ENCODE measurements at places on chromosomes 13 and 19.
A peak's percentile ranks its signal among the peaks of the same experiment; 100 is the strongest.

DNA sequence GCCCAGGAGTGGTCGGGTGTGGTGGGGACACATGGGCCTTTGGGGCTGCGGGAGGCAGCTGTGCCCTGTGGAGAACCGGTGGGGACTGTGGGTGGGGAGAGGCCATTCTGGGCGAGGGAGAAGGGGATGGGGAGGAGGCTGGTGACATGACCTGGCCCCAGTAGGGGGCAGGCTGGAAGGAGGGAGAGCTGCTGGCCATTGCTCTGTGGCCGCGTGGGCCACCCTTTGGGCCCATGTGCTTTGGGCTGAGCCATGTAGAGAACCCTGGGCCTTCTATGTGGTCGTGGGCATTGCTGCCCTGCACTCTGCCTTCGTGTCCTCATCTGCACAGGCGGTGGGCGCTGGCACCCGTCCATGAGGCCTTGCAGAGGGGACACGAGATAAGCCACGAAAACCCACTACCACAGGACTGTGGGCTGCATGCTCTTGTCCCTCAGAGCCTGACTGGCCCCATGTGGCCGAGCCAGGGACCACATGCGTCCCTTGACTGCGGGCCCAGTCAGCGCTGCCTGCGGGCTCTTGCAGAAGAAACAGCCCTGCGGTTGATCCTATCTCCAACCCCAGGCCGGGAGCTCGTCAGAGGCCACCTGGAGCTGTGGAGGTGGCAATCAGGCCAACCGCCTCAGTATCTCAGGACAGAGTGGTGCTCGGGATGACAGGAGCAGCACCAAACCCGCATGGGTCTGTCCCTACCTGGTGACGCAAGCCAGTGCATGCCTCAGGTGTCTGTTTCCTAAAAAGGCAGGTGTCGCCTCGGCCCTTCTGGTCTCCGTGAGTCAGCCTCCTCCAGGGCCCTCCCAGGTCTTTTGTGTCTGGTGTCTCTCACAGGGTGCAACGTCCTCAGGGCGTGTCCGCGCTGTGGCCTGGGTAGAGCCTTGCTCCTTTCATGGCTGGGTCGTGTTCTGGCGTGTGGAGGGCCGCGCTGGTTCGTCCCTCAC is 14.3 kb downstream of the FZR1 start:
- no peak for DNase-seq

DNA sequence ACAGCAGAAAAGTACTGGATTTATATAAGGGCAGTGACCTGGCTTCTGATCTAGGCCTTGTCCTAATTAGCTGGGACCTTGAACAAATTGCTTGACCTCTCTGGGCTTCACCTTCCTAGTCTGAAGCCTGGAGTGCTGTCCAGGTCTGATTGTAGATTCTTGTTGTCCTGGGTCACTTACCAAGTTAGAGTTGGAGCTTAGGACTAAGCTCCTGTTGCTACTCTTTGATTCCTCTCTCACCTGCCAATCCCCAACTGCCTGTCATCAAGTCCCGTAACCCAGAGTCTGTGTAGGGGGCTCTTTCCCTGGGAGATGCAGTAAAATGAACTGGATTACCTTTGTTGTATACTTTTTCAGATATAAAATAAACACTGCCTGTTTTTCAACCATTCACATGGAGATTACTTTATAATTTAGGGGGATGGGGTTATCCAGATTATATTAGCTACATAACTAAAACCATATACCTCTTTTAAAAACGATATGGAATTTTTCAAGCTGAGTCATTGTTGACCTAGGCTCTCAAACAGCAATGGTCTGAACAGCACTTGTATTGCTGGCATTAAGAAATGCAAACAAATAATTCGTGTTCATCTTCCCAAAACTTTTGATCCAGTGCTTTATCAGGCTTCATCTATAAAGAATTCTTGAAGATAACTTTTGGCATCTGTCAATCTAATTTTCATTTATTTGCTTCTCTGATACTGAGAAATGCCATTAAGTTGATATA is 5.8 kb downstream of the ARHGAP35 start:
- DNase-seq, result no peak

DNA sequence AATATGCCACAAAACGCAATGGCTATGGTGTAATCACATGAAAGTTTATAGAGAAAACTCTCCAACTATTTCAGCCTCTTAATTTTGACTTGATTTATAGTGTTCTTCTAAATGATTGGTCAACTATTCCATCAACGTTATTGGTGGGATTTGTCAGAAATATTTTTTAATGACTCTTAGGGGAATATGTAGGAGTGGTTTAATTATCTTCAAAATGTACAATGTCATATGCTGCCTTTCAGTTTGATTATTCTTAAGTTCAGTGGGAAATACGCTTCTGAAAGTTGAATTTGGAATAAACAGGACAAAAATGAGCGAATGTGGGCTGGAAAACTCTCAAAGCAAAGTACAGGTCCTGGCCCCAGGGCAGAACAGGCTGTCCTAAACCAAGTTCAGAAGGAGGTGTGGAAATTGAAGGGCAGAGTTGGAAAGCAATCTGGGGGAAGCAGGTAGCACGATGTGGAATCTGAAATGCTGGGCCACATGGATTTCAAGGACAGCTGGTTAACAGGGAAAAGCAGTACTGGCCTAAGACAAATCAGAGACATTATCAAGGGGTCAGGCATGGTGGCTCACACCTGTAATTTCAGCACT is 60.8 kb upstream of the MYCBP2 start:
- no peak for DNase-seq

- DNase-seq, result no peak
Measured at GRCh38 chr19:43760941-43761340, 6.2 kb upstream of the SMG9 start.

DNA sequence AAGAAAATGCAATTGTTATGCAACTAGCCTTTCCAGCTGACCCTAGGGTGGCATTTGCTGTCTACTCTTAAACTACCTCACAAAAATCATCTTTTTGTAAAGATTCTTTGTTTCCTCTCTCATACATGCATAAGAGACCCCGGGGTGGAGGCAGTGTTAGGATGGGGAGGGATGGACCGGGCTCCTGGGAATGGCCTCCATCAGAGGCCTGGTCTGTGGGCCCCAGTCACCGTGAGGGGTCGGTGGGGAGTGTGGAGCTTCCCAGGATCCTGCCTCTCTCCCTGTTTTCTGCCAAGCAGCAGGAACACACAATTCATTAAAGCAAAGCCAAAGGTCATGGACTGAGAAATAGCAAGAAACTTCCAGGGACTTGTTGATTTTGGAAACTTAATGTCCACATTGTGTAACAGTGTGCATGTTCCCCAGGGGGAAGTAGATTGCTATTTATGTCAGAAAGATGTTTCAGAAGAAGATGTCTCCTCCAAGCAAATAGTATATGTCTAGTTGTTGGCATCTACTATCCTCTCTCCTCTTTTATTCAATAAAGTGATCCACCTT is 241.4 kb downstream of the ENOX1 start:
- no peak for DNase-seq

- no peak for DNase-seq
Measured at GRCh38 chr19:591099-591958, 1.6 kb downstream of the HCN2 start.

DNA sequence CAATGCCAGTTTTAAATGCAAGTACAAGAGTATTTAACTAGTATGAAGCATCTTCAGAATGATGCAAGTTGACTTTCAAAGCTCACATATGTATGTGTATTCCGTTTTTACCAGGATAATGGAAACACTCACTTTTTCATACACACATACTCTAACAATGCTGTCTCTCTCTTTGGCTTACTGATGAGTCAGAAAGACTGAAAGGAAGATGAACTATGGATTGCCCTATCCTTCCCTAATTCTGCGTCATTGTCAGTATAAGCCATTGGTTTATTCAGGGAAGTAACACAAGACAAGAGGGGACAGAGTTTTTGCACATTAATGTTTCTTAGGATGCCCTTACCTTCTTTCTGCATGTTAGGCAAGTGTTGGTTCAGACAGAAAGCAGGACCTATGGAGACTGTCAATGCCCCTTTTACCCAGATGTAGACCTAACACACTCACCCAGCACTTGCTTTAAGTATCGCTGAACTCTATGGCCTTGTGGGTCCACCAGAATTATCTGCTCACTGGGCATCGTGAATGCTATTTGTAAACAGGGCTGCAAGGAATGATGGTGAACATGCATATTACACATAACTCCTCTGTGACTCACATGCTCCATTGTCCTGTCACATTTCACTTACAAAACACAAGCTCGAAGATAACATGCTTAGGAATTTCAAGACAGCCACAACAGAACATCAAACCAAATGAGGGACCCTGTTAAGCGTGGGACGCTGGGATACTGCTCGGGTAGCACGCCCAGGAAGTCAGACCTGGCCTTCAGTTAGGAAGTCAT is 10.0 kb upstream of the OXGR1 start:
- DNase-seq, result no peak

DNA sequence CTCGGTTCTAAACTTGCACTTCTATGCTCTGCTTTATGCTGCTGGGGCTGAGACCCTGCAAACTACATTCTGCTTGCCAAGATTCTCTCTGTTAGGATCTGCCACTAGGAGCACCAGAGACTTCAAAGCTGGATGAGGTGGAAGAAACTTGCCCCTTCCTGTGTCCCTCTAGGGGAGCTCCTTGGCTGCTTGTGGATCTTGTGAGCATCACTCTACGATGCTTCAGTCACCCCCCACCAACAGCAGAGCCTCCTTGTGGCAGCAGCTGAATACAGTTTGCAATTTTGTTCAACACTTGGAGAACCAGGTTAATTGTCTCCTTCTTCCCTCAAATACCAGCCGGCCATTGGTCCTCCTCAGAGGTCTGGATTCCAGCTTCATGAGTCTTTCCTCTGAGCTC is 310.6 kb downstream of the FGF14 start:
- peak; percentile 0 for DNase-seq

DNA sequence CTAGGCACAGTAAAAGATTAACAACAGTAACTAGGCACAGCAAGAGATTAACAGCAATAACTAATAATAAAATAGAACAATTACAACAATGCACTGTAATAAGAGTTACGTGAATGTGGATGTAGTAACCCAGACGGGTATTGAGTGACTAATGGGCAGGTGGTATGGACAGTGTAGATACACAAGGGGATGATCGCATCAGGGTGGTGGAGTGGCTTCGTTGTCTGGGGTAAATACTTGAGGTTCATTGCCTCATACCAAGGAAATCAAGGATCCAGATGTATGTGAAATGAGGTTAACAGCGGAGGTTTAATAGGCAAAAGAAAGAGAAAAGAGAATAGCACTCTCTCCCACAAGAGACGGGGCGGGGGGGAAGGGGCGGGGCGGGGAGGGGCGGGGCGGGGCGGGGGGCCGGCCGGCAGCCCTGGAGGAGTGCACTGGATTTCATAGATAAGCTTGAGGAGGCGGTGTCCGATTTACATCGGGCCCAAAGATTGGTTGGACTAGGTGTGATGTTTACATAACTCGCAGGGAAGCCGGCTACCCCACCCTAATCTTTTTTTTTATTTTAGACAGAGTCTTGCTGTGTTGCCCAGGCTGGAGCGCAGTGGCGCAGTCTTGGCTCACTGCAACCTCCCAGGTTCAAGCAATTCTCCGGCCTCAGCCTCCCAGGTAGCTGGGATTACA is 106.3 kb downstream of the KCTD15 start:
- no peak for DNase-seq

DNA sequence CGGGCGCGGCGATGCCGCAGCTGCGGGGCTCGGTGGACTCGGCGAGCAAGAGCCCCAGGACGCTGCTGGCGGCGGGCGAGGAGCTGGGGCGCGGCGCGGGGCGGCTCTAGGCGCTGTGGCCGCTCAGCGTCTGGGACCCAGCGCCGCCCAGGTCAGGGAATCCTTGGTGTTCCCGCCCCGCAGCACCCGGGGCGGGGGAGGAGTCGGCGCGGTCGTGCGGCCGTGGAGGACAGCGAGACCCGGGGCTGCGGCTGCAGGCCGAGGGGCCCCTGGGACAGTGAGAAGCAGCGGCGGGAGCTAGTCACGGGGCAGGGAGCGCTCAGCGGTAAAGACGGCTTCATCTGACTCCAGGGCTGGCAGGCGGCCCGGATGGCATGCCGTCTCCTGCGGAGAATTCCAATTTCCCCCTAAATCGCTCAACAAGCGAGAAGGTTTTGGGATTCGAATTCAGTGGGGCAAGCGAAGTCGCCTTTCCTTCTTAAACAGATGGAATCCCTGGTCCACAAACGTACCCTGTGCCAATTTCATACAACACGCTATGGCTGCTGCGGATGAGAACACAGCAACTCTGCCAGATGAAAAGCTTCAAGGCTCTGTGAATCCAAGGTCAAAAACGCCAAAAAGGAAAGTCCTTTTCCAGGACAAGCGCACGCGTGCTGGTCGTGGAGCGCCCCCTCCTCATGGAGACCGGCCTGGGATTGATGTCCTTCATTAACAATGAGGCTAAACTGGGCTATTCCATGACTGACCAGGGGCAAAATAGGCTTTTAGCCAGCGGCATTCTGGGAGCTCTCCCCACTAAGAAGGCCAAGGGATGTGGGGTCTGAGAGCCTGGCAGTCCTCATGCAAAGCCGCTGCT is 4.2 kb upstream of the ZSCAN4 start:
- no peak for DNase-seq

DNA sequence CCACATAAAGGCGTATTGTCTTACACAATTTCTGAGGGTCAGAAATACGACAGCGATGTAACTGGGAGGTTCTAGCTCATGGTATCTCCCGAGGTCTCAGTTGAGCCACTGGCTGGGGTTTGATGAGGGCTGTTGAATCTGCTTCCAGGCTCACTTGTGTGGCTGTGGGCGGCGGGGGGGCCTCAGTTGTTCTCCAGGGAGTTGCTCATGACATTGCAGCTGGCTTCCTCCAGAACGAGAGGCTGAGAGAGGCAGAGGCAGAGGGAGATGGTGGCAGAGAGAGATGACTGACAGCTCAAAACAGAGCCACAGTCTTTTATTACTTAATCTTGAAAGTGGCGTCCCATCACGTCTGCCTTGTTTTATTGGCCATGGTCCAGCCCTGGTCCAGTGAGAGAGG is 6.2 kb upstream of the NLRP5 start:
- no peak for DNase-seq

- no peak for DNase-seq
Measured at GRCh38 chr13:30832845-30833332, 73.2 kb upstream of the MEDAG start.

GRCh38 chr13:33017323-33017929 is 1.2 kb downstream of the KL start:
- DNase-seq, result no peak

DNA sequence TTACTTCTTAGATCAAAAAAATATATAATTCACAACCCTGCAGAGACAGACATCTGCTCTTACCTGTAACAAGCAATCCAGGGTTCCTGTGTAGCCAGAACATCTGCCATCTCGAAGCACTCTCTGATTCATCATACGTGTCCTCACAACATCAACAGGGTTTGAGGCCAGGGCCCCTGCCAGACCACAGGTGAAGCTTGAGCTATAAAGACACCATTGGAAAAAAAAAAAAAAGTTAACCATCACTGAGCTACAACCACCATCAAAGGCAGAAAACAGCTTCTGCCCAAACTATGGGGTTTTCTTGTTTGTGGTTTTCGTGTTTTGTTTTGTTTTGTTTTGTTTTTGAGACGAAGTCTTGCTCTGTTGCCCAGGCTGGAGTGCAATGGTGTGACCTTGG is 19.3 kb downstream of the SLC25A30 start:
- DNase-seq, result no peak

GRCh38 chr13:43528992-43529391 is 257.8 kb downstream of the ENOX1 start:
- DNase-seq, result no peak

GRCh38 chr13:90299238-90299637 is 1048.2 kb upstream of the MIR17HG start:
- DNase-seq, result no peak

All from SW 1271 (cell line).